ENCODE measurements at places on chromosomes 5 and 9.
A peak's percentile ranks its signal among the peaks of the same experiment; 100 is the strongest.

DNA sequence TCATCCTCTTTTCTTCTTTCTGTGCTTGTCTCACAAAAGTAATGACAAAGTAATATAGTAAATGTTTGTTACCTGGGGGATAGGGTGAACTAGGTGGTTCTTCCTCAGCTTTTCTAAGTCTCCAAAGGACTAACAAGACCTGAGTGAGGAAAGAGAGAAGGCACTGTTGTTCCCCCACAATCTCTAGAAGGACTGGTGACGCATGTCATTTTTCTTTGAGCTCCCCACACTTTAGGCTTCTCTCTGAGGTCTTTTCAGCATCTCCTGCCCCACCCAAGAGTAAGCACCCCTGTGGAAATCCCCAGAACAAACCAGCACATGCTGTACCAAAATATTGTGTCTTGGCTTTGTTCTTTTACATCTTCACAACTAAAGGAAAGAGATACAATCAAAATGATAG is 2.4 kb upstream of the IL7R start:
- no peak for DNase-seq

DNA sequence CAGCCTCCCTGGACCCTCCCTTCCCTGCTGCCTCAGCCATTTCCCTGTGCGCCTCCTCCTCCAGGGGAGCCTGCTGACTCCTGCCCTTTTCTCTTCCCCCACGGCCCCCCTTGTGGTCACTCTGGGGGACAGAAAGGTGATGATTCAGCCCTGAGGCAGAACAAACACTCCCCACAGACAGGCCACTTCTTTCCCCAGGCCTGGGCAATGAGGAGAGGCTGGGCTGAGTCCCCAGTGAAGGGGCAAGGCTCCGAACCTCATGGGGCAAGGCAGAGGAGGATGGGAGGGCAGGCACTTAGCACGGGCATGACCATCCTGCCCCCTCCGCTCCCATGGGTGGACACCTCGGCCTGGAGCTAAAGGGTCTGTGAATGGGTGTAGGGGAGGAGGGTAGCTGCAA is 21.0 kb downstream of the CSF1R start:
- no peak for DNase-seq

GRCh38 chr9:83708515-83709158 is 879 bp upstream of the UBQLN1 start:
- peak; percentile 79 for DNase-seq

DNA sequence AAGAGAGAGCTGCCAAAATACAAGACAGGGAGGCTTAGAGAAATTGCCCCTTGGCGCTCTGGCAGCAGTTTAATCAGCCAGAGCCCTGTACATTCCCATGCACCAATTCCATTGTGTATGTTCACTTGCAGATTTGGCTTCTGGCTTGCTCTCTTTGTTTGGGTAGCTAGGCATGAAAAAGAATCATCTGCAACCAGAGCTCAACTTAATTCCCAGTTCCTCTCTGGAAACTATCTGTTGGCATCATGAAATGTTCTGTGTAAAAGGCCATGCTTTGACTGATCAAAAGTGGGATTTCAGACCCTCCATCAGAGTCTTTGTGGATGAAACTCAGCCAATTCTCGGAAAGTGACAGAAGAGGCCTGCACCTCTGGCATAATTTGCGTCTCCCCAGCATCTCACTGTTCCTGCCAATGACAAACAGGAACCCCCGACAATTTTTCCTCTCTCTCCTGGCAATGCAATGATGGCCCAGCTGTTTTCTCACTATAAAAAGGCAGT is 53.8 kb upstream of the RAD23B start:
- DNase-seq: peak; percentile 67

Data from neural progenitor cell (in vitro differentiated cells).